KG1 (cell line): ENCODE measurements at places on chromosomes 7 and 10.

DNA sequence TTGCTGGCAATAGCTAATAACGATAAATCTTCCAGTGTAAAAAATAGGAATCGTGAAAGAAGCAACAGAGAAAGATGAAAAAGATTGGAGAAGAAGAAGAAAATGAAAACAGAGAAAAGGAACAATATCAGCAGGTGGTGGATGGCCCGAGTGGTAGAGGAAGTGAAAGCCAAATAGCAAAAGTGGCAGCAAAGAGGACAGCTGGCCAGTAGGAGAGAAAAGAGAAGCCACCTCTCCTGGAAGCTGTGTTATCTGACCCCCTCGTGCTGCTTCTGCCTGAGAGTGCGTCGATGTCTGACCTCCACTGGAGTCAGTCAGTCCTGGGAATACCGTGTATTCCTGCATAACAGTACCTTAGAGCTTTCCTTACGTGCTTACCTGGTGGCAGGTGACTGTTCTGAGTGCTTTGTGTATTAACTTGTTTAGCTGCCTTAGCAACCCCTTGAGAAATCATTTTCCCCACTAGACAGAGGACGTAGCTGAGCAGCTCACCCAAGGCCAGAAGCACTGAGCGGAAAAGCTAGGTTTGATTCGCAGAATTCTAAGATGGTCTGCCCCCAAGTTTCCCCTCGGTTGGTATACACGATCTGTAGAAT, 88.3 kb downstream of the CHN2 start:
- no peak for DNase-seq

DNA sequence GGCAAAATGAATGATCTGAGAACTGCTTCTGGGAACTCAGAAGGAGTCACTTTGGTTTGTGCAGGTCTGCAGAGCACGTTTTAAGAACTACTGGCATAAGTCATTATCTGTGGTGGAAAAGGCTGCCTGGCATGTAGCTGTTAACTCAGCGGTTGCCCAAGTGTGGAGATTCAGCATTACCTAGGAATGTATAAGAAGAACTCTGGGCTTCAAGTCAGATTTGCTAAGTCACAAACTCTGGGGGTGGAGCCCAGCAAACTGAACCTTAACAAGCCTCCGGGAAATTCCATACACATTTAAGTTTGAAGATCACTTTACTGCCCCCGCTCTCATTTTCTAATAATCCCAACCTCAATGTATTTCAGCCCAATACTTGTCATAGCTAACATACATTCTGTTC, 31.1 kb downstream of the PLXDC2 start:
- DNase-seq = no peak

GRCh38 chr10:119041326-119041725, 11.8 kb downstream of the NANOS1 start:
- no peak for DNase-seq

DNA sequence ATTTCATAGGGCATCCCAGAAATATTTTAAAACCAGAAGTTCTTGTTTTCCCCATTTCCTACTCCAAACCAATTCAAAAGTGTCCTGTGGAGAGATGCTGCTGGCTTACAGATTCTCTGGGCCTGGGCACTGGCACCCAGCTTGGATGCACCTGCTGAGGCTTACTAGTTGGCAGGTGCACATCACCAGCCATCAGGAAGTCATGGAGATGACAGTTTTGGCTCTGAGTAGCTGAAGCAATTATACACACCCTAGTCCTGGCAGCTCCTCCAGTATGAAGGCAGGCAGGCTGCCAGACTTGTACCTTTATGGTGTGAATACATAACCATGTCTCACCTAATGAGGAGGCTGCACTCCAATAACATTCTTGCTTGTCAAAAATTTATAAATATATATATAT, 276.6 kb upstream of the GHITM start:
- no peak for DNase-seq

GRCh38 chr7:158979635-158980351, 123.4 kb downstream of the DYNC2I1 start:
- no peak for DNase-seq

DNA sequence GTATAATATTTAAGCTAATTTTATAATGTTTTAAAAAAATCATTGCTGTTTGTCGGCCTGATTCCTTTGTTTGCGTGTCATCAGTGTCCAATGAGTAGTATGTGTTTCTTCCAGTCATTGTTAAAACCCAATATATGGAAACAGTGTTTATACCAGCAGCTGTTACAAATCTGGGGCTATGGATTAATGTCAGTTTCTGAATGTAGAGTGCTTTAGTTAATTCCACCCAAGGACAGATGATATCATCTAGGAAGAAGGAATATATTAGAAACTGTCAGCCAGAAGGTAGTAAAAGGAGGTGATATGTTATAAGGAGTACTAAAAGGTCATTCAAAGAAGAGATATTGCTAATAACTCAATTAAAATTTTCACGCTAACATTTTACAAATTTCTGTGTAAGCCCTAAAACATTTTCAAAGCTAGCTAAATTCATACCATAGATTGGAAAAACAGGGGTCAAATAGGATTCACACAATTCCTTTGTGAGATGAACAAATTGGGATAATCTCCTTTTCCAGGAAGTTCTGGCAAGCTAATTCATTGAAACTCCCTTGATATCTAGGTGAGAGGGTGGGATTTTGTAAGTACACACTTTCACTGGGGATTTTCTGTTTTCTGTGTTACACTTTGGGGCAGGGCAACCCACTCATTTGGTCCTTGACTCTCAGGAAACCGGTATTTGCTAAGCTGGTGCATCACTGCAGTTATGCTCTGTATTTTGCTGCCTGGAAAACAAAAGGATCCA, 448.8 kb downstream of the LRMDA start:
- no peak for DNase-seq

DNA sequence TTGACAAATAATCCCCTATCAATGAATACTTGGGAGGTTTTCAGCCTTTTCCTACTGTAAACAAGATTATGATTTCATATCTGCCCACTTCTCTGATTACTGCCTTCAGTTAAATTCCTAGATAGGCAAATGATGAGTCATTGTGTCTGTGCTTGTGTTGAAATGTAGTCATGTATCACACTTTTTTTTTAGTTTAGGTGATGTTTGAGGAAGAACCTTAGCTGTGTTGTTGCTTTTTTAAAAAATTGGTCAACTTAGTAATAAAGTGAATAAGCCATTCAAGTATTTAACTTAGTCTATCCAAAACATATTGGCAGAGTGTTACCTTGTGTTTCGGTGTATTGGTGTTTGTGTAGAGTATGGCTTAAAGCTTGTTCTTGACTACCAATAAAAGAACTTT, 60.0 kb downstream of the WAC start:
- no peak for DNase-seq

- DNase-seq = no peak
Measured at GRCh38 chr7:191981-192649, at the start of gene FAM20C. FAM20C (plus strand) TSS chr7:192571; CDS start chr7:193200, 629 bp downstream.

- peak; percentile 34 for DNase-seq
Measured at GRCh38 chr7:39746103-39746819, 122.9 kb downstream of the RALA start.

GRCh38 chr10:97707134-97707861, 6.2 kb upstream of the MARVELD1 start:
- no peak for DNase-seq

DNA sequence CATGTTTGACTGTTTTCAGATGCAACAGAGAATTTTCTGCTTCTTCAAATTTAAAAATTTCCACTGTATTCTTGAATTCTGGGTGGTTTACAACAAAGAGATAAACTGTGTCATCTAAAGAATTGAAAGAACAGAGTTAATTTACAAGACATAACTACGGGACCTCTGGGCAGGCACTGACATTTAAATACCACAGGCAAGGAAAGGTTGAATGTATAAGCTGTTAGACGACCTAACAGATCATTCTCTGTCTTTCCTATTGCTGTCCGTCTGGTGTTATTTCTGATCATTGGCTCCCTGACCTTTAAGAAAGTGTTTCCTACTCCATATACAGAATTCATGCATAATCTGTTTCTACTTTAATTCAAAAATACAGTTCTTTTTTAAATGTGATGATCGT, 15.5 kb upstream of the PON3 start:
- no peak for DNase-seq

DNA sequence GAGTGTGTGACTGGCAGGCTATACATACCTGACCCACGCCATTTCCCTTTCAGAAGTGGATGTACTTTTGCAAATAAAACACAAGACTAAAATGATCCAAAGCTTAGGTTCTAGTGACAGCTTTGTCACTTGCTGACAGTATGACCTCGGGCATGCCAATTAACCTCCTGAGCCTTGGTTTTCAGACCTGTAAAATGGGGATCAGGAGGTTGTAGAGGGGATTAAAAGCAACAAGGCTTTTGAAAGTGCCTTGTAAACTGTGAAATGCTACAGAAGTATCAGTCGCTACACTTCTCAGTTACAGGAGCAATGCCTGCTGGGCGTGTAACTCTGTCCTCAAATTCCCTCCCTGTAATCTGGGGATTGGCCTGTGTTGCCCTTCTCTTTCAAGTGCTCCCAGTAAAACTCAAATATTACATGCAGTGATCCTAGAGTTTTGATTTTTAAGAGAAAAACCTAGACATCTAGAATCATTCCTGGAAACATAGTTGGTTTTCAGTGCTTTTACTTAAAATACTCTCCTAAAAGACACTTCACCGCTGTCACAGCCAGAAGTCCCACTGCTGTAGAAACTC, 8.8 kb upstream of the GRB10 start:
- peak; percentile 48 for DNase-seq

DNA sequence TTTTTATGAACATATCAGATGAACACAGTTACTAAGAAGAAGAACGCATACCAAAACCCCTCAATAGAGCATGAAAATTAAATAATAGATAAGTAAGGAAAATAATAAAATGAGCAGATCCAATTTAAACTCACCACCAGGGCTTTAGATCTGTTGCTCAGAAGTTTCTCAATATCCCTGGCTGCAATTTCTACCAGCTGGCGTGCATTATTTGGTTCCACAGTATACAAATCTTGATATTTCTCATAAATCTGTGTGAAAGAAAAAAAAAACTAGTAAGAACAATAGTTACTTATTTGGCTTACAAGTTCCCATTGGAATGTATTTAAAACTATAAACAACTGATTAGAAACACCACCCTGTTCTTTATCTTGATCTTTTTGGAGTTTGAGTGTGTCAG, 108.6 kb downstream of the CACNA2D1 start:
- DNase-seq = no peak

- DNase-seq = no peak
Measured at GRCh38 chr10:11838298-11838852, 15.2 kb downstream of the PROSER2 start.

GRCh38 chr7:25940086-25940906, 211.7 kb upstream of the NFE2L3 start:
- DNase-seq = no peak

DNA sequence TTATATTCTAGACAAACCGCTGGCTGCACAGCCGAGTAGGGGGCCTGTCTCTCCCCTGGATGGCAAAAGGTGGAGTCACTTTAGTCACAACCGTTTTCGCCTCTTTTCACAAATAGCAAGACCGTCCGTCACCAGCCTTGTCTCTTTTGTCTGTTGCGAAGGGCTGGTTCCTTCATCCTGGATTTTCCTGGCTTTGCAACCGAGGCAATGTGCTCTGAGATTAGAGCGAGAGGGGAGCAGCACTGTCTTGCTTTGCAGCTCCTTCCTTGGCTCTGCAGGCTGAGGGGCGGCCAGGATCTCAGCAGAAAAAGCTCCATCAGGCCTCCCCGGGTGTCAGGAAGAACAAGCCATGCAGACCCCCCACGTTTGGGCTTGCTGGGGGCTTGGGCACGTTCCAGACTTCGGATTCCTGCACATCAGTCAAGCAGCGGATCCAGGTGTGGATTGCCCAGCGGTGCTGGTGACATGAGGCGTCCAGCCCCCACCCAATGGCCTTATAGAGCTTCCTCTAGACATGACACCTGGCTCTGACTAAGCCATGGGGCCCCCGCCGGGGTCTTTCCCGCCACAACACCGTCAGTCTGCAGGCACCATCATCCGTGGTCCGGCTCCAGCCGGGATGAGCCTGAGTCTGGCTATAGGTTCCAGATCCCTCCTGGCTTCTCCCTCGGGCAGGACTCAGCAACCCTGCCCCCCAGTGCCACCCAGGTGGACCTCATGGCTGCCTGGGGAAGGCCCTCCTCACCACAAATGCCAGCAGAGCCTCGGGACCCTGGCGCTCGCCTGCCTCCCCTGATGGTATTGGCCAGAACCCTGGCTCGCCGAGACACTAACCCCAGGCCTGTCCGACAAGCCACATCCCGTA, 467.6 kb upstream of the FOXK1 start:
- no peak for DNase-seq

- no peak for DNase-seq
Measured at GRCh38 chr10:18545621-18546305, 105.6 kb downstream of the NSUN6 start.

DNA sequence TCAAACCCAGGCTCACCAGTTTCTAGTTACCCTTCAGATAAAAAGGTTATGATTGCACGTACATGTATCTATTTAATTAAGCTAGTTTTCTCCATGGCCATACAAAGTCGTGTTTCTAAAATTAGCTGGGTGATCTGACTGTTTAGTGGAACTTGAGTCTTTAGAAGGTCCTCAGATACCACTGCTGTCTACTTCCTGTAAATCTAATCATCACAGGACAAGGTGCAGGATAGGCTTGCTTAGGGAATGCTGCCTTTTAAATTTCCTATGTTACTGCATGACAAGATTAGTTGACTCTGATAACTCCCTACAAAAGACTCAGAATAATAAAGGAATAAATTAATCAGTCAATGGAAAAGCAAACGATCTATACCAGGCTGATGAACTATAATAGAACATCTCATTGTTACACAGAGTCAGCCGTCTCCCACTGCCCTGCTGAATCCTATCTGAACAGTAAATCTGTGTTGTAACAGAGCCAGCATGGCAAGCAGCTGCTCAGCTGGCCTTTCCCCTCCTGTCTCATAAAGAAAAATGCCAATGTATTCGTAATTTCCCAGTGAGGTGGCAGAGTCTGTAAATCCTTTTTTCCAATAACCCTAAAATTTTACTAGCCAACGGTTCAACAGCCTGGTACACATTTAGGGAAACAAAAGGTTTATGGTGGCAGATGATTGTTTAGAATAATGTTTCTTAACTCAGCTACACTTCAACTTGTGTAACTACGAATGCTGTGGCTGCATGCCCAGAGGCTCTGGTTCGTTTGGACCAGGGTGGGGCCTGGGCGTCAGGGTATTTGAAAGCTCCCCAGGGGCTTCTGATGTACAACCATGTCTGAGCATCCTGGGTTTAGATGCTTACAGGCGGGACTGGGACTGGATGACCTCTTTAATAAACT, 318.0 kb downstream of the PAXIP1 start:
- DNase-seq = no peak

DNA sequence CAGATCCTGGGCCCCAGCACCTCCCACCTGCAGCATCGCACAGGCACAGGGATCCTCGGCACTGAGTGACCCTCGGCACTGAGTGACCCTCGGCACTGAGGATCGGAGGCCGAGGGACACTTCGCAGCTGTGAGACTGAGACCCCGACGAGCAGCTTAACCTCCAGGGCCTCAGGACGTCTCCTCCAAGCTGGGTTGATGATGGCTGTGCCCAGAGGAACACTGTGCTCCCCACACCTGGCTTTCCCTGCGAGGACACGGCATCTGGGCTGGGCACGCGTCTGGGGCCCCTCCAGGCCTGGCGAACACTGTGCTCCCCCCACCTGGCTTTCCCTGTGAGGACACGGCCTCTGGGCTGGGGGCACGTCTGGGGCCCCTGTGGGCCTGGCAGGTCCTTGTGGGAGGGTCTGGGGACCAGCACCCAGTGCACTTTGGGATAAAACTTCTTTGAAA, 158.3 kb upstream of the PPP2R2D start:
- no peak for DNase-seq
